ENCODE measurements at places on chromosomes 6 and 20.
A peak's percentile ranks its signal among the peaks of the same experiment; 100 is the strongest.

DNA sequence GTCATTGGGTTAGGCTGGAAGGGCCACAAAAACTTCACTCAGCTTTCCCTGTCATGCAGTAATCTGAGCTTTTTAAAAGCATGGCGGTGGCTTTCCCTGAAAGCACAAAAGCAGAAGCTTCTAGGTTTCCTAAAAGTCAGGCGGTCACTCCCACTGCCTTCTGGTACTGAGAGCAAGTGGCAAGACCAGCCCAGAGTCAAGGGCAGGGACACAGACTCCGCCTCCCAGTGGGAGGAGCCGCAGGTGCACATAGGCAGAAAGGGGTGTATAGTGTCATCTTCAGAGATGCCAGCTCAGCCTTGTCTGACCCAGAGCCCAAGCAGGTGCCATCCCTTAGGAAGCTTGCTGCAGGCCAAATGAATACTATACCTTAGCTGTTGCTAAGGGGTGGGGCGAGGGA is 18.0 kb upstream of the PACSIN1 start:
- DNase-seq, result peak; percentile 8

GRCh38 chr6:93424303-93425064 is 5.1 kb upstream of the EPHA7 start:
- no peak for DNase-seq

- DNase-seq, result no peak
Observed at GRCh38 chr20:58096880-58097423, 131.5 kb downstream of the ANKRD60 start.

DNA sequence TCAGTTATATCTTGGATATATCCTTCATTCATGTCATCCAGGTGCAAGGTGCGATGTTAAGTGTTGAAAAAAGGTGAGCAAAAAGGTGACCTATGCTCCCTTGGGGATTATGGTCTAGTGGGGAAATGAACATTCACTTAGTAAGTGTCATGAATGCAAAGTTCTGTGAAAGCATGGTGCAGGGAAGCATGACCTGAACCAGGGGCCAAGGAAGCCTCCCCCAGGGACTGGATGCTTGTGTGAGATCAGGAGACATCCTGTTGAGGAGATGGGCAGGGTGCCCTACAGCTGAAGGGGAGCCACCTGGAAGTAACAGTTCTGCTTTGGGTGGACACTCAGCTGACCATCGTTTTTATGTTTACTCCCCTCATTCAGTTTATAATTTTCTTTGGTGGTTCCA is 179.5 kb downstream of the SYNDIG1 start:
- no peak for DNase-seq

GRCh38 chr6:37306624-37307222 is 47.1 kb upstream of the RNF8 start:
- DNase-seq, result no peak

GRCh38 chr6:115582386-115582785 is 478.3 kb downstream of the FRK start:
- DNase-seq, result no peak

DNA sequence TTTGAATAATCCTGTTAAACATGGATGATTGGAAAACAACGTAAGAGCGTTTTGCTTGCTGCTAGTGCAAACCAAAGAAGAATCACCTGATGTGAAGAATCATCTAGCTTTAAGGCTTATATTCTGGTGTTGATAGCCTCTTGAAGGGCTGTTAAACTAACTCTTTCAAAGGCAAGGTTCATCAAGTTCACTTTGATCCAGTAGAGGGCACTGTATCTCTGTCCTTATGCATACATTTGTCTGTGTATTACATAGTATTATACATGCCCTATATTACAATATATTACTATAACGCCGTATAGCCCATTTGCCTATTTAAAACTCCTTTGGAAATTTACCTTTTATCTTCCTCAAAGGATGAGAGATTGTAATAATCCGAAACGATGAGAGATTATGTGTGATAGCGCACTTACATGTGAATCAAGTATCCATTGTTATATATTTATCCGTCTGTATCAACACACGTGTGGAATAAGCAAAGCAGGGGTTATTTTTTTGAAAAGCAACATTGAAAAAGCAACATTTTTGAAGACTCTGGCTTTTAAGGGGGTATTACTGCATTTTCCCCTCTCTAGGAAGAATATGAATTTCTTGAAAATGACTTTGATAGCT is 50.8 kb upstream of the NRN1 start:
- no peak for DNase-seq

- no peak for DNase-seq
Observed at GRCh38 chr20:46122071-46122470, 4.0 kb downstream of the CD40 start.

Data from activated CD8-positive, alpha-beta T cell treated with anti-CD3 and anti-CD28 coated beads for 36 hours (primary cell).